A549 treated with CORT108297 at 1 μM for 4 hours (cell line): ENCODE measurements at places on chromosomes 6 and 20. TPM values are rescaled to one million over a fixed set of nuclear protein-coding genes. Genes with fewer than 3 reads are reported as not detected.

Gene SUPT3H
- 3.0 to 4.7 TPM (median 4.2 TPM) in 5 replicates for total RNA-seq

Gene SEC63
- 19.8 to 27.2 TPM (median 22.2 TPM) in 5 replicates for total RNA-seq

Gene SLC18B1
- total RNA-seq, result 4.9 to 5.8 TPM (median 5.1 TPM) in 5 replicates

Gene PPIL6
- total RNA-seq, result 1.4 to 2.9 TPM (median 2.6 TPM) in 5 replicates

Gene SPAG4
- 3.5 to 6.6 TPM (median 4.7 TPM) in 5 replicates for total RNA-seq

Gene TNFRSF6B
- total RNA-seq, result 0.47 to 1.4 TPM (median 0.76 TPM) in 5 replicates

Gene ZNF322
- total RNA-seq, result 4.7 to 6.8 TPM (median 5.0 TPM) in 5 replicates

Gene CD93
- not detected in 5 replicates for total RNA-seq

Gene DYNLT2
- total RNA-seq, result 0.55 to 0.79 TPM (median 0.66 TPM) in 5 replicates

Gene KIF25
- total RNA-seq, result 0.05 to 0.39 TPM (median 0.07 TPM) in 3 of 5 replicates, not detected in the others

Gene KIAA1755
- total RNA-seq, result 0.06 to 0.19 TPM (median 0.13 TPM) in 5 replicates

Gene FLRT3
- total RNA-seq, result 1.6 to 2.2 TPM (median 1.8 TPM) in 5 replicates
